Ascending aorta (tissue), 2 donors: ENCODE measurements at places on chromosomes 6 and 20.

GRCh38 chr6:49648036-49648435 is 11.4 kb upstream of the RHAG start:
- no peak for DNase-seq

- DNase-seq, result no peak
These were observed 622.8 kb downstream of the QKI start for GRCh38 chr6:164037171-164037870.

DNA sequence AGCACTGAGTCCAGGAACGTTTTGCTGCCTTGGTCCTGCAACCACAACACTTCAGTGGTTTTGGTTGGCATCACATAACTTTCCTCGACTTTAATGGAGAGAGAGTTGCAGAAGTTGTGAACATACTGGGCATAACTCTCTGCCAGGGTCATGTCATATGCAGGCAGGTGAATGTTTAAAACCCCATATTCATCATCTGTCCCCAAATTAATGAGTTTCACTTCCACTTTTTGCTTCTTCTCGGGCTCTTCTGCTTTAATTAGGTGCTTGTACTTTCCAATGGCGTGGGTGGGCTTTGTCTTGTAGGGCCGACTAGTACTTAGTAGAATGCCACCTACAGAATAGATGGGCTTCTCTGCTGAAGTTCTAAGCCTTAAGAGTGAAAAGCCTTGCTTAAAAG is 45.2 kb upstream of the TFAP2A start:
- no peak for DNase-seq

DNA sequence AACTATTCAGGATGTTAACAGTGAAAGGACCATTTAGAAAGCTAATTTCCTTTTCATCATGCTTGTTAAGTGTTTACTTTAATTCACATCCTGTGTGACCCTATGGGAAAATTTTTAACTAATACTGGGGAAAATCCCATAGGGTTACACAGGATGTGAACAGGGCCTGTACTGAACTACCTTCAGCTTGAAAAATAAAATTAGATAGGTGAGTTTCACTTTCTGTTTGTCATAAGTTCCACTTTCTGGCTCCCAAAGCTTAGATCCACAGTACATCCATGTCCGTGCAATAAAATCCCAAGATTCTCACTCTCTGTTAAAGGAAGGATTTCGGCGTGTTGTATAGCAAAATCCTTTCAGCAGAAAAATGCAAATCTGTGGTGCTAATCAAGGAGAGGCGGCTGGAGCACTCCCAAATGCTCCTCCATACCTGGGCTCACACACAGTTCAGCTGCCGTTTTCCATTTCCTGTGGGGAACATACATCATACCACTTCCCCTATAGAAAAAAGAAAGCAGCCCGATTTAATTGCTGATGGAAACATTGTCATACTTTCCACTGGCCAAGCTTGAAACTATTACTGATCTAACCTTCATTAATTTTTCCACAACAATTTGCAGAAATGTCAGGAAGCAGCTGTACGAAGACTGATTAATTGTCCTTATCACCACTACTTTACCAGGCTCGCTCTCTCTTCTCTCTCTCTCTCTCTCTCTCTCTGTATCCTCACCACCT is 125.2 kb downstream of the HIVEP2 start:
- DNase-seq, result no peak

DNA sequence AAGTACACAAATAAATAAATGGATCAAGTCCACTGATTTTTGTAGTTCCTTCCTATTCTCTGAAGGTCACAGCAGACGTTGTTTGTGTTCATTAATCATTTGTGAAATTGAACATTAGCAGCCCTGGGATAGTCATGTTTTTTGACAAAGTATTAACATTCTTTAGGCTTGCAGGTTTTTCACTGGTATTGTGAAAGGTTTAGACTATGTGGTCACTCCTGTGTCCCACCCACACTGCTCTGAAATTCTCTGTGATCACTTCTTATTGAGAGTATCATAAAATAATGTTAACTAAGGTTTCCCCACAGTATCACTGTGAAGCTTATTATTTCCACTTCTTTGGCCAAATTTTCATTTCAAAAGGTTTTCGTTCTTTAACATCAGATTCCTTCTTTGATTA is 3.5 kb downstream of the FAM83B start:
- no peak for DNase-seq

- DNase-seq, result no peak
These were observed 9.8 kb upstream of the ELOVL5 start for GRCh38 chr6:53358440-53359094.

DNA sequence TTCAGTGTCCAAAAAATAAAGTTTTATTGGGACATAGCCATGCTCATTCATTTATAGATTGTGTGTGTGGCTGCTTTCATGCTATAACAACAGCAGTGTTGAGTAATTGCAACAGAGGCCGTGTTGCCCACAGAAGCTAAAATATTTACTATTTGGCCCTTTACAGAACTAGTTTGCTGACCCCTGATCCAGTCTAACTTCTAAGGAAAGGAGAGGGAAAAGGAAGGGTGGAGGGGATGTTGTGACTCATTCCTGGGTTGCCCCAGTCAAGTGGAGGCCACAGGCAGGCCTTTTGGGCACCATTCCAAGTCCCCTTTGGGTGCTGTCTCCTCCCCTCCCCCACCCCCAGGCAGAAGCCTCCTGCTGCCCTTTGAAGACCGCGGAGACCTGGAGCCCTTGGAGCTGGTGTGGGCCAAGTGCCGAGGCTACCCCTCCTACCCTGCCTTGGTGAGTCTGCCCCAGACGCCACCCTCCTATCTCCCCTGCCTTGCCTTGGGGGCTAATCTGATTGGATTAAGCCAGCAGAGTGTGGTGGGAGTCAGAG is 28.4 kb downstream of the BRPF3 start:
- no peak for DNase-seq

GRCh38 chr6:40962241-40962640 is 76.8 kb downstream of the UNC5CL start:
- no peak for DNase-seq

- DNase-seq, result no peak
These were observed 11.0 kb downstream of the TREML2 start for GRCh38 chr6:41189967-41190366.
